ENCODE measurements at places on chromosomes 11 and 22.

- DNase-seq = no peak
Observed at GRCh38 chr11:102974552-102975280, 19.2 kb upstream of the MMP13 start.

DNA sequence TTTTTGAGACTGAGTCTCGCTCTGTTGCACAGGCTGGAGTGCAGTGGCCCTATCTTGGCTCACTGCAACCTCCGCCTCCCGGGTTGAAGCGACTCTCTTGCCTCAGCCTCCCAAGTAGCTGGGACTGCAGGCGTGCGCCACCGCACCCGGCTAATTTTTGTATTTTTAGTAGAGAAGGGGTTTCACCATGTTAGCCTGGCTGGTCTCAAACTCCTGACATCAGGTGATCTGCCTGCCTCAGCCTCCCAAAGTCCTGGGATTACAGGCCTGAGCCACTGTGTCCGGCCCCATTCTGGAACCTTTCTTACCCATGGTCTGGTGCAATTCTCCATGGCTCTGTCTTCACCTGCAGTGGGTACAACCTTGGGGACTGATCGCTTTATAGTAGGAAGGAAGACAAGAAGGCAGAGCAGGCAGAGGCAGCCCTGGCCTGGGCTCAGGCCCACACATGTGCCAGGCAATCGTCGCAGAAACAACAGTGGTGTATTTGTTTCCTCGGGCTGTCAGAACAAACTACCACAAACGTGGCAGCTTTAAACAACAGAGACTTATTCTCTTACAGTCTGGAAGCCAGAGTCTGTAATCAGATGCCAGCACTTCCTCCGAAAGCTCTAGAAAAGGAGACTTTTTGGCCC, 4.0 kb upstream of the PTGDR2 start:
- DNase-seq = no peak

GRCh38 chr11:102576350-102576749, 45.8 kb upstream of the MMP7 start:
- no peak for DNase-seq

- no peak for DNase-seq
Observed at GRCh38 chr11:100484948-100485347, 202.1 kb upstream of the ARHGAP42 start.

DNA sequence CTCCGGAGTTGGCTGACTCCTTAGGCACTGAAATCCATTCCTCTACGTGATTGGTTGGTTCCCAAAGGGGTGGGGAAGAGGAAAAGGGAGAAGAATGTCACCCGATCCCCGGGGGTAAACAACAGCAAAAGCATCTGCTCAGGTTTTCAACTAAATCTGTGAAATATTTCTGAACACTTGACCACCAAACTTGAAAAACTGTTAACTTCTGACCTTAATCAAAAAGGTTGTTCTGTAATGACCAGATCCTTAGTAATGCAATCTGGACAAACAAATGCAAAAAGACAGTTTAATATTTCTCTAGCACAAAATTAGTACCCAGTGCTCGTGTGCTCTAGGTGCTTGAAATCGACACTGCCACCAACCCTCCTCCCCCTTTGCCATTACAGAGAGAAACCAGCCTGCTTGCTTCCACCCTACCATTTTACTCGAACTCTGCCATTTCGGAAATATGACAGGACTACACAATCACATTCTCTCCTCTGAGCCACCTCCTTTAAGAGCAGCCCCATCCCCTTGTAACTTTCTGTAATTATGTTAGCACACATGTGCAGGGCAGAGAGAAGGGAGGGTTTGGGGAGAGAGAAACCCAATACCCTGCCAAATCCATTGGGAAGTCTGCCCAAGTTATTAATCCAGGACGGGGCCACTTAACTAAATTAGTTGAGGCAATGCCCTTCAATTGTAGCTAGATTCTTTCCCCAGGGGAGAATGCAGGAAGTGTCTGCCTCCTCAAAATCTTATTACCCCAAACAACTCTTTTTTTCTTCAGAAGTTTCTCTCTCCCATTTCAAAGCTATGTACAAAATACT, 113.8 kb downstream of the RBFOX2 start:
- no peak for DNase-seq

GRCh38 chr11:68128682-68129327, 7.6 kb upstream of the CHKA start:
- DNase-seq = no peak

GRCh38 chr11:94129512-94130297, 1.1 kb downstream of the PANX1 start:
- DNase-seq = no peak

GRCh38 chr22:30238136-30238535, 8.4 kb downstream of the LIF start:
- DNase-seq = no peak

- DNase-seq = no peak
Observed at GRCh38 chr22:35126993-35127392, 61.0 kb downstream of the ISX start.

Data from stimulated activated CD8-positive, alpha-beta memory T cell treated with anti-CD3 and anti-CD28 coated beads, Interleukin-7, amount 100 ng/mL, for 1 hour (primary cell).